ENCODE measurements at places on chromosomes 7 and 10. TPM values are rescaled to one million over a fixed set of nuclear protein-coding genes. Genes with fewer than 3 reads are reported as not detected.

Gene UMAD1
- total RNA-seq, result 16.9 TPM

- no peak for DNase-seq
- H3K36me3 ChIP-seq, result no peaks in the 10 kb centered on the region
- H3K4me1 ChIP-seq, result peaks cover 15% of the 10 kb centered on the region
- no peaks in the 10 kb centered on the region for H3K27me3 ChIP-seq
- peak overlapping the region; percentile 81 for H3K27ac ChIP-seq
Observed at GRCh38 chr10:29636178-29636577, 1.4 kb upstream of the SVIL start.

- H3K4me3 ChIP-seq, result no peak overlapping the region
- no peak overlapping the region for H3K27ac ChIP-seq
- peak; percentile 25 for DNase-seq
- no peaks in the 10 kb centered on the region for H3K4me1 ChIP-seq
- no peaks in the 10 kb centered on the region for H3K27me3 ChIP-seq
Observed at GRCh38 chr7:12067156-12067831, 143.8 kb upstream of the TMEM106B start.

DNA sequence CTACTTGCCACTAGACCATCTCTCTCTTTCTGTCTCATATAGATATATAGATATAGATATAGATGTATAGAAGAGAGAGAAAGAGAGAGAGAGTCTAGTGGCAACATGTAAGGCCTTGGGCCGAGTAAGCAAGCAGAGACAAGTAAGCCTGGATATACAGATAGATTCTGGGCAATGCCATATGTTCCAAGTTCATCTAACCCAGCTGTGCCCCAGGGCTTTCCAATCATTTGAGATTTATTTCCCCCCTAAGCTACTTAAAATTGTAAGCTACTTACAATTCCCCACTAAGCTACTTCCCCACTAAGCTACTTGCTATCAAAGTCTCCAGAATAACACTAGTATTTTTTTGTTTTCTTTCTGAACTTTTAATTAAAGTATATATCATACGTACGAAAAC lies 1094.1 kb downstream of the DNAJB9 start:
- DNase-seq, result no peak
- no peak overlapping the region for H3K27ac ChIP-seq
- no peaks in the 10 kb centered on the region for H3K27me3 ChIP-seq
- no peaks in the 10 kb centered on the region for H3K36me3 ChIP-seq

DNA sequence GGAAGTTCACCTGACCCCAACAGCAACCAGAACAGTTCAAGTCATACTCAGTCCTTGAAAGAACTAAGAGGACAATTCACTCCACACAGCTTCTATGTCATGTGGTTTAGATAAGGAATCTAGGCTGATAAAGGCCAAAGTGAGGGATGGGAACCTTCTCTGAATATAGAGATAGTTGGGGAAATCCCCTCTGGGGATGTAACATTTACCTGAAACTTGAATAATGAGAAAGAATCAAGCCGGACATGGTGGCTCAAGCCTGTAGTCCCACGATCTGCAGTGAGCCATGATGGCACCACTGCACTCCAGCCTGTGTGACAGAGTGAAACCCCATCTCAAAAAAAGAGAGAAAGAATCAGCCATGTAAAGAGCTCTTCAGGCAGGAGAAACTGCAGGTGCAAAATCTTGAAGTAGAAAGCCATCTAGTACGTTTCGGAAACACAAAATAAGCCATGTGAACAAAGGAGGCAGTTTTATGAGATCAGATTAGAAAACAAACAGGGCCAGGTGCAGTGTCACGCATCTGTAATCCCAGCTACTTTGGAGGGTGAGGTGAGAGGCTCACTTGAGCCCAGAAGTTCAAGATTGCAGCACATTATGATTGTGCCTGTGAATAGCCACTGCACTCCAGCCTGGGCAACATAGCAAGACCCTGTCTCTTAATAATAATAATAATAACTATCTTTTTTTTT lies 4.5 kb upstream of the DNMBP start:
- H3K27me3 ChIP-seq, result no peaks in the 10 kb centered on the region
- no peaks in the 10 kb centered on the region for H3K4me1 ChIP-seq
- no peak overlapping the region for H3K4me3 ChIP-seq
- no peak overlapping the region for H3K27ac ChIP-seq
- no peak for DNase-seq

GRCh38 chr7:12351843-12352242 lies 51.8 kb downstream of the VWDE start:
- H3K27me3 ChIP-seq, result no peaks in the 10 kb centered on the region
- no peak for DNase-seq
- no peaks in the 10 kb centered on the region for H3K4me1 ChIP-seq
- H3K36me3 ChIP-seq, result no peaks in the 10 kb centered on the region

GRCh38 chr10:81920213-81920829 lies 45.3 kb downstream of the NRG3 start:
- DNase-seq, result no peak
- H3K36me3 ChIP-seq, result no peaks in the 10 kb centered on the region
- H3K27me3 ChIP-seq, result no peaks in the 10 kb centered on the region
- H3K4me1 ChIP-seq, result no peaks in the 10 kb centered on the region
- no peak overlapping the region for H3K4me3 ChIP-seq

GRCh38 chr10:60114765-60115586 lies 208.6 kb upstream of the CCDC6 start:
- DNase-seq, result no peak
- H3K36me3 ChIP-seq, result no peaks in the 10 kb centered on the region
- H3K27me3 ChIP-seq, result no peaks in the 10 kb centered on the region
- no peak overlapping the region for H3K4me3 ChIP-seq
- H3K4me1 ChIP-seq, result no peaks in the 10 kb centered on the region
